Left kidney (tissue), 8 donors: ENCODE measurements at places on chromosomes 16 and 17.
A peak's percentile ranks its signal among the peaks of the same experiment; 100 is the strongest.

GRCh38 chr16:70250748-70251628 is 752 bp downstream of the EXOSC6 start:
- peak; percentile 28 for DNase-seq

- DNase-seq: no peak
Measured at GRCh38 chr16:30565526-30565925, 6.0 kb downstream of the ZNF688 start.

- DNase-seq: no peak
Measured at GRCh38 chr16:1299012-1299867, 10.2 kb upstream of the UBE2I start.

- DNase-seq: no peak
Measured at GRCh38 chr16:53458635-53459034, 24.4 kb downstream of the RBL2 start.

DNA sequence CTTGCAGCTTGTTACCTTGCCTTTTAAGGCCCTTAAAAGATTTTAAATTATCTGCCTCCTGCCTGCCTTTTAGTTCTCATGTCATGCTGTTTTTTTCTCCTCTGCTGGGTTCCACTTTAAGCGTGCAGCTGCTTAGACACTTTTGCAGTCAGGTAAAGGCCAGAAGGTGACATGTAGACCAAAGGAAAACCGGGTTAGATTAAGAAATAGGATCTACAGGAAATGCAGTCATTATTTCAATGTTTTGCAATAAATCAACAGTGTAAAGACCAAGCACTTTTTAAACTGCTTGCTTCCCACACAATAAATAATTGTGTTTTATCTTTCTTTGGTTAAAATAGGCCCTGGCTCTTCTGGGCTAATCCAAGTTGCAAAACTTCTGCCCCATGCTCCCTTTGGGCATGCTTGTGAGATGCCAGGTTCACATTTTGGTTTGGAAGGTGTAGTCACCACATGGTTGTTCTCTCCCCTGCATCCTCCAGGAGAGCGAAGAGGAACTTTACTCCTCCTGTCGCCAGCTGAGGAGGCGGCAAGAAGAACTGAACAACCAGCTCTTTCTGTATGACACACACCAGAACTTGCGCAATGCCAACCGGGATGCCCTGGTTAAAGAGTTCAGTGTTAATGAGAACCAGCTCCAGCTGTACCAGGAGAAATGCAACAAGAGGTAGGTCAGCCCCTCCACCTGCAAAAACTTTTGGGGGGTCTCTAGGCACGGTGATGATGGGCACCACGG is 54.9 kb downstream of the SDR42E1 start:
- DNase-seq: no peak

- peak; percentile 55 for DNase-seq
Measured at GRCh38 chr17:37710344-37710886, 34.4 kb downstream of the HNF1B start.

DNA sequence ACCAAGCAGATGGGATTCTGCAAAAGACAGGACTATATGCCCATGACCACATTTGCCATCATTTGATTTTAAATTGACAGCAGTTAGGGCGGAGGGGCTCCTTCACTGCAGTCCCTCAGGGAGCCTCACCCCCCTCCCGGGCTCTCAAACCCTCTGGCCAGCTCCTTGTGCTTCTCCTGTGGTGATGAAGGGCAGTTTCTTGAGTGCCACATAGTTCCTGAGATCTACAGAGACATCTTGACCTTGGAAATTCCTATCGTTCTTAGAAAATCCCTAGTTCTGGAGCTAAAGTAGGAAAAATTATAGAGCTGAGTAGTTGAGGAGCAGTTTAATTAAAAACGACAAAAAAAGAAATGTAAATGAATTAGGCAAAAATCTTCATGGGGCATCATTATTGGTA is 231.5 kb downstream of the CCDC182 start:
- no peak for DNase-seq

DNA sequence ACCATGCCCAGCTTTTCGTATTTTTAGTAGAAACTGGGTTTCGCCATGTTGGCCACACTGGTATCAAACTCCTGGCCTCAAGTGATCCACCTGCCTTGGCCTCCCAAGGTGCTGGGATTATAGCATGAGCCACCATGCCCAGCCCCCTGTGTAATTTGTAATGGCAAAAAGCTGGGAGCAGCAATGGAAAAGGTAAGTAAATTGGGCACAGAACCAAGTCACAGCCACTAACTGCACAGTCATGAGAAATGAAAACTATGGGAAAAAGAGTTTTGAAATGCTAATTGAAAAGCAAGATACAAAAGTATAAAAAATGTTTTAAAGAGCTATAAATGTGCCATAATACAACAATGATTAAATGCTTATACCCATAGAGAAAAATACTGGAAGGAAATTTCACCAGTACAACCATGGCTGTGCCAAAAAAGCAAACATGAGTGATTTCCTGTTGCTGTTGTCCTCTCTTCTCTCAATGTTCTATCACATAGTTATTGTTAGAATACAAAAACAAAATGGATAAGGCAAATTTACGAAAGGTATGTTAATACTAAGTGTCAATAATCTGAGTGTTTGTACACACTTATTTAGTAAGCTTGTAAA is 6.2 kb downstream of the NTAN1 start:
- no peak for DNase-seq

DNA sequence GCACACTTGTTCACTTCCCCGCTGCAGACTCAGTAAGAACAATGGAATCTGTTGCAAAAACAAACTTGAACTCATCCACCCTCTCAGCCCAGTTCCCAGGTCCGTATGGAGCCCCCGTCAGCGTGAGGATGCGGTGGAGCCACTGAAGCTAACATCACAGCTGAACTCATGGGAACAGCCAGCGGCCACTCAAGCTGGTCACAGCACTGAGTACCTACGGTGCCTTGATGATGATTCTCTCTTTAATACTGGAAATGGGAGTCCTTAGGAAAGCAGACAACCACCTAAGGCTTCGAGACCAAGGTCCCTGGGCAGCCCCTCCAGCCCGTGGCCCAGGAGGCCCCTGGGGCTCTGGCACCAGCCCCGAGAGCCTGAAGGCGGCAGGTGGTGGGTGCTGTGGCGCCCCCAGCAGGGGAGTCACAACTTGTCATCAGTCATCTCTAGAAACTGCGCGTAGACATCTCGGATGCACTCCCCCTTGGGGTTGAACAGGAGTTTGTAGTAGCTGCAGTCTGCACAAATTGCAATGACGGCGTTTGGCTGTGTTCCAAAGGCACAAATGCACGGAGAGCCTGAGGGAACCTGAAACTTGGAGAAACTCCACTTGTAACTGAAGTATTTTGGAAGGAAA is 31.0 kb upstream of the RHOT1 start:
- DNase-seq: peak; percentile 78

DNA sequence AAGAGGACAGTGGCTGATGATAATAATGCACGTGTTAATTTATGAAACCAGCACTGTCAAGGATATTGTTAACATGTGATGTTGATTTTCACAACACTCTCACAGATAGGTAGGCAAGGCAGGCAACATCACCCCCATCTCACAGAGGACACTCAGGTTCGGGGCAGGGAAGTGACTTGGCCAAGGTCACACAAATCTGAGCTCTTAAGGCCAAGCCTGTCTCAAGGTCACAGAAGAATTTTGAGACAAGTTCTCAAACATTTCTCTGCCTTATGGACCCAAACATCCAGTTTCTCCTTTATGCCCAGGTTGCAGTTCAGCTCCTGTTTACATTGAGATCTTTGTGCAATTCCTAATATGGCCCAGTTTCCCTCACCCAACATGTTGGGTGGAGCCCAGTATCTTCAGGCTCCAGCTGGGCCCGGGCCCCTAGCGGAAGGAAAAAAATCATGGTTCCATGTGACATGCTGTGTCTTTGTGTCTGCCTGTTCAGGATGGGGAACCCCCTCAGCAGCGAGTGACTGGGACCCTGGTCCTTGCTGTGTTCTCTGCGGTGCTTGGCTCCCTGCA is 1.3 kb downstream of the SLC2A4 start:
- DNase-seq: no peak

- DNase-seq: peak; percentile 52
Measured at GRCh38 chr16:5615868-5616642, 518.5 kb upstream of the EEF2KMT start.

DNA sequence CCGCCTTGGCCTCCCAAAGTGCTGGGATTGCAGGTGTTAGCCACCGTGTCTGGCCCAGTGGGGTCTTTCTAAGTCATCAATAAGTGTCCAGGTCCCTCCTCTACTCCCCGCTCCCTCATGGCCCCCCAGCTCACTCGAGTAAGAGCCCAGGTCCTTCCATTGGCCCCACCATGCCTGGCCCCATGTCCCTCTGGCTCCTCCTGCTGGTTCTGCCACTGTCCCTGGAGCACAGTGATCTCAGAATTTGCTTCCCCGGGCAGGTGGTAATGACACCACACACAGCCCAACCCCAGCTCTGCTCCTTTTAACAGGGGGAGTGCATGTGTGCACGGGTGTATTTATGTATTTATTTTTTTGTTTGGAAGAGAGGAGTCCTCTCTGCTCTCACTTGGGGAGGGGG is 19.6 kb downstream of the MGAT5B start:
- DNase-seq: no peak

GRCh38 chr17:67258821-67259468 is 13.9 kb upstream of the HELZ start:
- DNase-seq: no peak

GRCh38 chr17:37791447-37792399 is 46.9 kb upstream of the HNF1B start:
- no peak for DNase-seq

DNA sequence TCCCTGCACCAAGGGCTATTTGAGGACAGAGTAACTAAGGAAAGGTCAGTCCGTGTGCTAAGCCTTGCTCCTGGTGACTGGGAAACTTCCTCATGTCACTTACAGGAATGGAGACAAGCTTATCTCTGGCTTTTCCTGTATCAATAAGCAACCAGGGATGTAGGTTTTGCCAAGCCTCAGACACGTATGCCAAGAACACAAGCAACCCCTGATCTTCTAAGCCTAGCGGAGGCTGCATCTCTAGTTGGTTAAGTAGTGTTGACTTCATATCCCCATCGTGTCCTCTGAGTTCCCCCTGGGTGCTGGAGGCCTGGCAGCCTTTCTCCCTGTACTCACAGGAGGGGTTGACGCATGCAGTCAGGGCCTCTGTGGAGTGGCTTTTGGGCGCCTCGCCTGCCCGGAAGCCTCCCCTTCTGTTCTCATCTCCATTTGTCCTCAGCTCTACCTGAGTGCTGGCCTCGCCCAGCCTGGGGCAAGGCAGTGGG is 1.4 kb upstream of the C1QTNF1 start:
- no peak for DNase-seq

DNA sequence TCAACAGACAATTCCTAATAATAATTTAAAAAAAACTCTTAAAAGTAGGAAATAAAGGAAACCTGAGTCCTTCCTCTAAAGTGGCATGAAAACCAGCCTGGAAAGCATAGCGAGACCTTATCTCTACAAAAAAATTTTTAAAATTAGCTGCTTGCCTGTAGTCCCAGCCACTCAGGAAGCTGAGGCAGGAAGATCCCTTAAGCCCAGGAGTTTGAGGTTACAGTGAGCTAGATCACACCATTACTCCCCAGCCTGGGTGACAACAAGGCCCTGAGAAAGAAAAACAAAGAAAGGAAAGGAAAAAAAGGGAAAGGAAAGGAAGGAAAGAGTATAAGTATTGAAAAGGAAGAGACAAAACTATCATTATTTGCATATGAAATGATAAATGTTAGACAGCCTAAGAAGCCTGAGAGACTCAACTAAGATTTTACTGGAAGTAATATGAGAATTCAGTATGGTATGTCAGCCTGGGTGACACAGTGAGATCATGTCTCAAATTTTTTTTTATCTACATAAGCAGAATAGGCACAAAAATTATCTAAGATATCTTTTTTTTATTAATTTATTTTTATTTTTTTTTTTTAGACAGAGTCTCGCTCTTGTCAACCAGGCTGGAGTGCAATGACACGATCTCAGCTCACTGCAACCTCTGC is 113.0 kb downstream of the GOSR1 start:
- no peak for DNase-seq

DNA sequence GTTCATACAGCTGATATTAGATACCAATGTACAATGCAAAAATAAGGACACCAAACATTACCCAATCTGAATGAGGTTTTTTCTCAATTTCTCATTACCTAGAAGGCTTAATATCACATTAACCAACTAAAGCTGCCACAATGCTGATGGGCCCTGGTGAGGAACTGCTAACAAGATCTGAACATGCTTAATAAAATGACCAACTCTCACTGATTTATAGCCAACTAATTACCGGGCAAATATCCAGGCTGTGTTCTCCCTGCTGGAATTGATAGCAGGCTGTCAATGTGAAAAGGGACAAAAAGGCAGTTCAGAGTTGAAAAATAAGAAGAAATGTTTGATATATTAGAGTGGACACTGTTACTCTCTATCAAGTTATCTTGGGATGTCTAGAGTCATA is 124.6 kb downstream of the TOX3 start:
- DNase-seq: no peak

- no peak for DNase-seq
Measured at GRCh38 chr17:40551879-40552768, 13.1 kb downstream of the CCR7 start.

DNA sequence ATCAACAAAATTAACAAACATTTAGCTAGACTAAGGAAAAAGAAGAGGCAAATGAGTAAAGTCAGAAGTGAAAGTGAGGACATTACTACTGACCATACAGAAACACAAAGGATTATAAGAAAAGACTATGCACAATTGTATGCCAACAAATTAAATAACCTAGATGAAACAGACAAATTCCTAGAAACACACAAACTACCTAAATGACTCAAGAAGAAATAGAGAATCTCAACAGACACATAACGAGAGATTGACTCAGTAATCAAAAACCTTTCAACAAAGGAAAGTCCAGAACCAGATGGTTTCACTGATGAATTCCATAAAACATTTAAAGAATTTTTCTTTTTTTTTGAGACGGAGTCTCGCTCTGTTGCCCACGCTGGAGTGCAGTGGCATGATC is 35.7 kb upstream of the MYLK3 start:
- no peak for DNase-seq

DNA sequence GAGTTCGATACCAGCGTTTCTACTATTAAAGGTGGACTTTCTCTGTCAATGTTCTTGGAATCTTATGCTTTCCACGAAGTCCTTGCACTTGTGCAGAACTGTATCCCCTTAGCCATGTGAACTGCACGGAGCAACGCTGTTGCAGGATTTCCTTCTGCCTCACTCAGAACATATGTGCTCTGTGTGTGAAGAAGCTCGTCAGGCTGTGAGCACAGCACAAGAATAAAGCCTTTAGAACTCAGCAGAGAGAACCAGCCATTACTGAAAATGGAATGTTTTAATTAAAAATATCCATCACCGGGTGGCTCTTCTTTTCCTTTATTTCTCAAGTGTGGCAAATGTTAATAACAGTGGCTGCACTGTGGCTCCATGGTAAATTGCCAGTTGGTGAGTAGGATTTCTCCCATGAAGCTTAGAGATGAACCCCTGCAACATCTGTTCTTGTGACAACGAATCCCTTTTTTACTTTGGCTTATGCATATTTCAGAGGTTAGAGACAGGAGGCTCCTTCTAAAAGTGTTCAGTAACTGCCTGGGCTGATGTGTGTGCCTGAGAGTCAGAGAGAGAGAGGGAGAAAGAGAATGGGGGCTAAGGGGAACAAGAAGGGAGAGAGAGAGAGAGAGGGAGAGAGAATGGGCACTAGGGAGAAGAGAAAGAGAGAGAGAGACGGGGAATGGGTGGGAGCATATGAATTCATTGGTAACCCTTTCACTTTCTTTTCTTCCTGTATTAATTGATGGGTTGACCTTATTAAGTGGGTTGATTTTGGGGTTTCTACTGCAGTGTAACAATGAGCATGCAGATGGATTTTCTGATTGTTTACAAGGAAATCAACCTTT is 50.0 kb downstream of the RPTOR start:
- DNase-seq: no peak

GRCh38 chr17:79064026-79064425 is 10.6 kb upstream of the ENGASE start:
- DNase-seq: no peak

- DNase-seq: no peak
Measured at GRCh38 chr17:55434721-55435120, 13.1 kb upstream of the MMD start.
